T-helper 22 cell (primary cell): ENCODE measurements at places on chromosomes 6 and 20.

DNA sequence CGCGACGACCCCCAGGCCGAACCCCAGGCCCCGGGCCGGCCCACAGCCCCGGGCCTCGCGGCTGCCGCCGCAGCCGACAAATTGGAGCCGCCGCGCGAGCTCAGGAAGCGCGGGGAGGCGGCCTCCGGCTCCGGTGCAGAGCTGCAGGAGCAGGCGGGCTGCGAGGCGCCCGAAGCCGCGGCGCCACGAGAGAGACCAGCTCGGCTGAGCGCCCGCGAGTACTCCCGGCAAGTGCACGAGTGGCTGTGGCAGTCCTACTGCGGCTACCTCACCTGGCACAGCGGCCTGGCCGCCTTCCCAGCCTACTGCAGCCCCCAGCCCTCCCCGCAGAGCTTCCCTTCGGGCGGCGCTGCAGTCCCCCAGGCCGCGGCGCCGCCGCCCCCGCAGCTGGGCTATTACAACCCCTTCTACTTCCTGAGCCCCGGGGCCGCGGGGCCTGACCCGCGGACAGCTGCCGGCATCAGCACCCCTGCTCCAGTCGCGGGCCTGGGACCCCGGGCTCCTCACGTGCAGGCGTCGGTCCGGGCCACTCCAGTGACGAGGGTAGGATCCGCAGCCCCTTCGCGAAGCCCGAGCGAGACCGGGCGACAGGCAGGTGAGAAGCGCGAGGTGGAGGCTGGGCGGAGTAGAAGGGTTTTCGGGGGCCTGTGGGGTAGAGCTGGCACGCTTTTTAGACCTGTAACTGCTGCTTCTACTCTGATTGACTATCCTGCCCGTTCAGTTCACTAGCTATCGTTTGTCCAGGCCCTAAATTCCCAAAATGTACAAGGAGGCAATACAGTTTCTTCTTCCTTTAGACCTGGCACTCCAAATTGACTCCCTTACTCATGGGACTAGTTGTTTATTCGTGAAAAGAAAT is 654 bp downstream of the FAM8A1 start:
- peak; percentile 8 for DNase-seq

GRCh38 chr6:26044140-26045064 is 42.8 kb upstream of the HFE start:
- no peak for DNase-seq

GRCh38 chr6:47483853-47484546 is 6.4 kb downstream of the CD2AP start:
- no peak for DNase-seq

GRCh38 chr6:82430611-82431010 is 67.0 kb downstream of the TPBG start:
- DNase-seq, result no peak

DNA sequence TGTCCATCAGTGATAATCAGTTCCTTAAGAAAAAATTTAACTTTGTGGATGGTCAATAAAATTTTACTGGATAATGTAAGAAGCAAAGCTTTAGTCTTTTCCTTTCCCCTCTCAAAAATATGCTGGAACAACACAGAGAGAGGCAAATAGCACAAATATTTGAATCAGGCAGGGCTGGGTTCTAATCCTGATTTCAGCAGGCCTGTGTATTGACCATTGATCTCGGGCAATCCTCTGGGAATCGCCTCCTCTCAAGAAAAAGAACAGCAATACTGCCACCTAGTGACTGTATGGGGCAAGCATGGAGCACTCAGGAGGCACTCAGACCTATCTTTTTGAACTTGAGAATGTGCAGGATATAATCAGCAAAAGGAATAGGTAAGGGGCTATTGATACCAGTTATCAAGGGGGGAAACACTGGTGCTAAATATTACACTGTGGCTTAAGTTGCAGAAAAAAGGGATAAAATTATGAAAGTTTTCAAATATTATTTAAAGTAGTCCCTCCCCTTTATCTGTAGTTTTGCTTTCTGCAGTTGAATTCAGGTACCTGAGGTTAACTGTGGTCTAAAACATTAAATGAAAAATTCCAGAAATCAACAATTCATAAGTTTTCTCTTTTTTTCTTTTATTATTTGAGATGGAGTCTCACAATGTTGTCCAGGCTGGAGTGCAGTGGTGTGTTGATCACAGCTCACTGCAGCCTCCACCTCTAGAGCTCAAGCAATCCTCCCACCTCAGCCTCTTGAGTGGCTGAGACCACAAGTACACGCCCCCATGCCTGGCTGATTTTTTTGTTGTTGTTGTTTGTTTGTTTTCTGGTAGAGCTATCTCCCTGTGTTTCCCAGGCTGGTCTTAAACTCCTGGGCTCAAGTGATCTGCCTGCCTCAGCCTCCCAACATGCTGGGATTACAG is 91.8 kb upstream of the NHSL1 start:
- no peak for DNase-seq

DNA sequence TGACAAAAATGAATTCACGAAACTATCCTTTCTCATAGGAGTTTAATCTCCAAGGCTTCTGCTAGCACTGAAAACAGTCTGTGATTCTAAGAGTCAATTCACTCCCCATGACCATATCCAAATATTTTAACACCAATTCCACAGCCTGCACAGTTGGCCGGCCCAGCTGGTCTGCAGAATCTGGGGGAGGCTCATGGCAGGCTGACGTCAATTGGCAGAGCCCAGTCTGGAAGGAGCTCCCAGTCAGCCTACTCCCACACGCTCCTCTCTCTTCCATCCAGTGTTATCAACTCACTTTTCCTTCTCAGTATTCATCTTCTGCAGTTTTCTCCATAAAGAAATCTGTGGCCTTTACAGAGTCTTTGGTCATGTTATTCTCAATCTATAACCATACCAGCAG is 111.0 kb downstream of the TBXT start:
- DNase-seq, result no peak

DNA sequence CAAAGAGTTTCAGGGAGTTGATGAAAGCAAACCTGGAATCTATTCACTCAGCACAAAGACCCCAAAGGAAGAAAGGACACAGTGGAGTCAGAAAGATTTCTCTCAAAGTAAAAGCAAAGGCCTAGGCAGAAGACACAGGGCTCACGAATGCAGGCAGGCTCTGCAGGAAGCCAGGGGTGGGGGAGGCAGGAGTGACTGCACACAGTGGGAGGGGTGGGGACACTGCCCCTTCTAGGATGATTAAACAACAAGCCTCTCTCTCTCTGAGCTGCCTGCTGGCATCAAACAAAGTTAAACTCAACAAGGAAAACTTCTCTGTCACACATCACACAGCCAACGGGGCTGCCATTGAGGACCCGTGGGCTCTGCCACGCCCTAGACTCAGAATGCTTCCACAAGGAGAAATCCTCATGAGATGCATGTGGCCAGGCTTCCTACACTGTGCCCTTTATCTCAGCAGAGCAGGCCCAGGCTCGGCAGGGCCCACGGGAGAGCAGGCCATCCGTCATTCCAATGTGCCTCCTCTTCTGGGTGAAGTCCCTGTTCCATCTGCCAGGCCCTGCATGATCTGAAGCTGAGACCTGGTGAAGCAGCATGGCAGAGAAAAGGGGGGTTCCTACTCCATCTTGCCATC is 70.1 kb downstream of the RAMACL start:
- DNase-seq, result no peak

DNA sequence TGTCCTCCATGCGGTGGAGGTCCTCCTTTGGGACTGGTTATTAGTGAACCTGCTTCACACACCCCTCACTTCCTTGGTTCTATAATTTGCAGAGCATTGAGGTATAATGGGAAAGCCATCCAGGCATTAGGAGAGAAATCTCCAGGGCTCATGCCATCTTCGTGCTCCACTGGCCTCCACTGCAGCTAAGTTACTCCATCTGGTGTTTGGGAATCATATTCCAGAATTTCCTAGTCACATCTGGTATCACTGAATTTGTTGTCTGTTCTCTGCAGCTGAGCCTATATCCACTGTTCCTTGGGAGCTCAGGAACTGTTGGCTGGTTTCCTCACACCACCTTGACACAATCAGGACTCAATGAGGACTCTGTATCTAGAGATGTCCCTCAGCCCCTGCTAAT is 173.0 kb upstream of the TSHZ2 start:
- no peak for DNase-seq

DNA sequence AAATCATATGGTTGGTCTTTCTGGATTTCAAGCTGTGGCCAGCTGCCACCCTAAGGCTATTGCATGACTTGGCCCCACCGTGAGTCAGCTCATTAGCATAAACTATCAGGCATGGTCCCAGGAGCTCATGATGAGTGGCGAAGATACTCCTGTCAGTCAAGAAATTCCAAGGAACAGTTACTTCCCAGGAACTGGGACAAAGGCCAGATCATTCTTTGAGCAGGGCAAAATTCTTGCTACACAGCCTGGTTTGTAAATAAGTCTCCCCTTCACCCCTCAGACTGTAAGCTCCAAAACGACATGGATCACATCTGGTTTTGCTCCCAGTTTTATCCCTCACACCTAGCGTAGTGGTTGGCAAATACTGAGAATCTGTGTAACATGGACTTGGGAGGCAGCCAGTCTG is 33.0 kb upstream of the KIAA1586 start:
- no peak for DNase-seq

DNA sequence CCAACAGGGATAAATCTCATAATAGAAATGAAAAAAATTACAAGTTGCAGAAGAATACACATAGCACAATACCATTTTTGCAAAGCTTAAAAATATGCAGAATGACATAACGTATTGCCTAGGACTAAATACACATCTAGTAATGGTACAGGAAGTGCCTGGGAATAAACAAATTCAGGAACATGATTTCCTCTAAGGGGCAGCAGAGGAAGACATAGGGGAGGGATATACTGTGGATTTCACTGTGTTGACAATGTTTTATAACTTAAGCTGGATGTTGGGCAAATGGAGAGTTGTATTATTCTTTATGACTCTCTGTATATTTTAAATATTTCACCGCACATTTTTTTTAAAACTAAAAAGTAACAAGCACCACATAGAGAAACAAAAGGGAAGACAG is 5.6 kb upstream of the GLO1 start:
- no peak for DNase-seq

GRCh38 chr6:168128631-168129291 is 49.7 kb upstream of the FRMD1 start:
- no peak for DNase-seq

DNA sequence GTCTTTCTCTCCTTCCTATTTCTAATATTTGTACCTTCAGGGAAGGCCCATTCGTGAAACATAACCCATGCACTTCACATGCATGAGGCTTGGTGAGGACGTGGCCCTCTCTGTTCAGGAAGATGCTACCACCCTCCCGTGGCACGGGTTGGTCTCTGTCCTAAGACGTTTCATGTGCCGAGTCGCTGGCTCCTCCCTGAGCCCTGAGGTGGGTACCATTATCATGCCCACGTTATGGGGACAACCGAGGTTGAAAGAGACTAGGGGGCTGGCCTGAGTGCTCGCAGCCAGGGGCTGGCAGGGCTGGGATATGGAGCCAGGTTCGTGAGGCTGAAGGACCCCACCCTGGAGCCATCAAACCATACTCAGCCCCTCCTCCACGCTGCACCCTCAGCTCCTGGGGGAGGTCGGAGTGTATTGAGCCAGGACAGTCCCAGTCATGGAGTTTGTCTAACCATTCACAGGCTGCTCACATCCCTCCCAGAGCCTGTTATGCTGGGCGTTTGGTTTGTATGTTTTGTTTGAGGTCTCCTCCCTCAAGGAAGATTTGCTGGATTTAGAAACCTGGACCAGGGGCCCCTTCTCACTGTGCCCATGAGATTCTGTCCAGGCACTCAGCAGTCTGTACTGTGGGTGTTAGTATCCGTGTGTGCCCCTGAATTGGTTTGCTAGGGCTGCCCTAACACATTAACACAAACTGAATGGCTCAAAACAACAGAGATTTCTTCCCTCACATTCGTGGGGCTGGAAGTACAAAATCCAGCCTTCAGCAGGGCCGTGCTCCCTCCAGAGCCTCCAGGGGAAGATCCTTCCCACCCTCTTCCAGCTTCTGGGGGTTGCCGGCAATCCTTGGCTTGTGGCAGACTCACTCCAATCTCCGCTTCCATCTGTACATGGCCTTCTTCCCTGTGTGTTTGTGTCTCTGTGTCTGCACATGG is 88.3 kb downstream of the ANKRD60 start:
- DNase-seq, result no peak

GRCh38 chr20:584161-584970 is 25.7 kb downstream of the TCF15 start:
- no peak for DNase-seq

GRCh38 chr6:79441192-79441591 is 96.0 kb downstream of the LCA5 start:
- DNase-seq, result no peak

DNA sequence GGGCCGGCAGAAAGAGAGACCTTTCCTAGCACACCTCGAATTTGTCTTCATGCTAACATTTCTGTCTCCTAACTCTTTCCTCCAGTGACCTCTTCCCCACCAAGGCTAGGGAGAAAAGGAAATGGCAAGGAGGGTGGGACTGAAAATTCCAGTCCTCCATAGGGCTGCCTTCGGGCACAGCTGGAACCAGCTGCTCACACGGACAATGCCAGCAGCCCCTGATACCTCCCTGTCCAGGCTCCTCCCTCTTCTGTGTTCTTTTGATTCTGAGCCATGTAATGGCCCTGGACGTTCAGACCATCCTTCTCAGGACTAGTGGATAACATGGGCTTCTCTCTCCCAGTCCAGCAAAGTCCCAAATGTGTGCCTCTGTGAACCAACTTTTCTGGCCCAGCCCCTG is 29.1 kb upstream of the PHACTR3 start:
- DNase-seq, result no peak

GRCh38 chr6:123747515-123747914 is 56.1 kb upstream of the NKAIN2 start:
- no peak for DNase-seq

DNA sequence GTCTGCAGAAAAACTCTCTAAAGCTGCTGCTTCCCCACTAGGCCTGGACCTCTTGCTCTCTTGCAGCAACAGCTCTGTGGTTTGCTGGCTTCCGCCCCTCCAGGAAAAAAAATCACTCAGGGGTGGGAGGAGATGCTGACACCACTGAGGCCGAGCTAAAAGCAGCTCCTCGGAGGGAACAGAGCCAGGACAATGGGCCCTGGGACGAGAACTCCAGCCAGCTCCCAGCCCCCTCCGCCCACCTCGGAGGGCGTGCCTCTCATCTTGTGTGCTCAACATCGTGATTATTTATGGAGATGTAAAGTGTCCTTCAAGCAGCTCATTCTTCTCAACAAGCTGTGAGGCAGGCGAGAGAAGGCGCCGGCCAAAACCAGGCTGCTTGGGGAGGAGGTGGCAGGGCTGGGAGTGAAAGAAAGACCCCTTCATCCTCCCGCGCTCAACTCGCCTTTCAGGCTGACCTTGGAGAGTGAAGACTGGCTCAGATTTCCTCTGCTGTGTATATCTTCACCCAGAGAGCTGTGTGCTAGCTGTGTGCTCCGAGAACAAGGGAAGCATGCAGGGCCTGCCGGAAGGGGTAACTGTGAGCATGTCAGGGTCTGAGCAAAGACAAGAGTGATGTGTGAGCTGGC is 53.5 kb upstream of the LRFN2 start:
- DNase-seq, result no peak

DNA sequence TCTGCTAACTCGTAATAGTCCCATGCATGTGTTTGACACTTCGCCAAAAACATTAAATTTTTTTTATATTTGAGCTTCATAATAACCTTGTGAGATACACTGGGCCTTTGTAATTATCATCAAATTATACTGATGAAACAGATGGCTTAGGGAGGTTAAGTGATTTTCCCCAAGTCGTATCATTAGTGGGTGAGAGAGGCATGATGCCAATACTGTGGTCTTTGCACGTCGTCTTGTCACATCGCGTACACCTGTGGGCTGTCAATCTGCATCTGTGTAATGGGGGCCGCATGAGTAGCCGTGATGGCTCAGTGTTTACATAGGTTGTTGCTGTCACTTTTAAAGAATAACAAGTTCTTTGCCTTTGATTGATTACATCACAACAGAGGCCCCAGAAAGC is 1.7 kb downstream of the PRL start:
- no peak for DNase-seq
